ENCODE measurements at places on chromosomes 13 and 19.

DNA sequence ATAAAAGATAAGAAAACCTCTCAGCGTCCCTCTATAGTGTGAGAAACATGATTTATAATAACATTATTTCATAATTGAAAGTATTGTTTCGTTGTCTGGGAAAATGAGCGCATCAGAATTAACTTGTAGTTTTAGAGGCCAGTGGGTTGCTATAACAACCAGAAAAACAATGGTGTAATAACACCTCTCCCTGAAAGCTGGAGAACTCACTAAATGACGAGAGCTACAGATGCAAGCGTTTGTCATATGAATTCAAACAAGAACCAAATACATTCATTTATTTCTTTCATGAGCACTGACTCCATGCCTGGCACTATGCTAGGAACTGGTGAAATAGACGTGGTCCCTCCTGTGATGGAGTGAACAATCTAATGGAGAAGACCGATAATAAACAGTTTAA is 16.3 kb downstream of the KBTBD7 start:
- no peak for DNase-seq

- DNase-seq, result no peak
Measured at GRCh38 chr13:37923236-37923635, 53.7 kb upstream of the TRPC4 start.

DNA sequence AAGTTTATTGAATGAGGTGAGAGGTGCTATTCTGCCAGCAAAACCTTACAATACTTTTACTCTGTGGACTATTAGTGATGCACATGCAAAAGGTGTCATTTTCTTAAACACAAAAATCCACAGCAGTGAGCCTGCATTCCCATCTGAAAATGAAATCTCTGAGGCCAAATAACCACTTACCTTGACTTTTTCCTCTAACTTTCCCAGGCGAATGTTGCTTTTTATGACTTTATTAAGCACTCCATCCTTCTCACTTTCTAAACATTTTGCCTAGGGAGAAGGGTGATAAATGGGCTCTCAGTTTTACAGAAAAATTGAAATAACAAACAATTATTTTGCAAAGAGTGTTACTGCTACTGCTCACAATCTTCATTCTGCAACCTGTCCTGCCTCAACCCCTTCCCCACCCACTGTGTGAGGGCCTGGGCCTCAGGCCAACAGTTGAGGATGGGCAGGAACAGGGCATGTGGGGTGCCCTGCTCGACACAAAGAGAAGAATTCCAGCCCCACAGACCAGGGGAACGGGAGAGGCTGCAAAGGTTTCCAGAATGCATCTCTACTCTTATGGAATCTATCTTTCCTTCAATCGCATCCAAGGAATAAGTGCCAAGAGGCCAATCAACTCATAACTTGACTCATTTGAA is 18.1 kb upstream of the SLC7A9 start:
- no peak for DNase-seq

- DNase-seq, result no peak
Measured at GRCh38 chr13:78826936-78827335, 168.0 kb upstream of the OBI1 start.

GRCh38 chr19:37594982-37595382 is 306 bp downstream of the ZNF540 start:
- no peak for DNase-seq

DNA sequence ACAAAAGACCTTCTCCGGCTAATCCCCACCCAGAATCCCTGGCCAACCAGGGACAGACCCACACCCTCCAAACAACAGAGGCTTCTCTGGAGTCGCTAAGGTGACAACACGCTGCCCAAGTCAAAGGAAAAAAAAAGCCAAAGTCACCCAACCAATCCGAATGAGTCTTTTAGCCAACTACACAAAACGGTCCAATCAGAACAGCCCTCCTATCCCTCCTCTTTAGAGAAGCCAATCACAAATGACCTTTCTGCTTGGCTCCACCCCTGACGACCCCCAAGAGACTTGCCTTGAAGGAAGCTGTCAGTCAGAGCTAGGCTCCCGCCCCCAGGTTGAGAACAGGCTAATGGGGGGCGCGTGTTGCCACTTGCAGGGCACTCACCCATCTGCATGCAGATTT is 6.6 kb upstream of the FBXW9 start:
- no peak for DNase-seq

- DNase-seq, result no peak
Measured at GRCh38 chr13:27793507-27794367, 1.5 kb downstream of the GSX1 start.

- peak; percentile 1 for DNase-seq
Measured at GRCh38 chr19:36420961-36421748, 2.7 kb upstream of the ZFP82 start.

GRCh38 chr19:7779631-7780486 is 16.8 kb downstream of the CLEC4M start:
- no peak for DNase-seq

DNA sequence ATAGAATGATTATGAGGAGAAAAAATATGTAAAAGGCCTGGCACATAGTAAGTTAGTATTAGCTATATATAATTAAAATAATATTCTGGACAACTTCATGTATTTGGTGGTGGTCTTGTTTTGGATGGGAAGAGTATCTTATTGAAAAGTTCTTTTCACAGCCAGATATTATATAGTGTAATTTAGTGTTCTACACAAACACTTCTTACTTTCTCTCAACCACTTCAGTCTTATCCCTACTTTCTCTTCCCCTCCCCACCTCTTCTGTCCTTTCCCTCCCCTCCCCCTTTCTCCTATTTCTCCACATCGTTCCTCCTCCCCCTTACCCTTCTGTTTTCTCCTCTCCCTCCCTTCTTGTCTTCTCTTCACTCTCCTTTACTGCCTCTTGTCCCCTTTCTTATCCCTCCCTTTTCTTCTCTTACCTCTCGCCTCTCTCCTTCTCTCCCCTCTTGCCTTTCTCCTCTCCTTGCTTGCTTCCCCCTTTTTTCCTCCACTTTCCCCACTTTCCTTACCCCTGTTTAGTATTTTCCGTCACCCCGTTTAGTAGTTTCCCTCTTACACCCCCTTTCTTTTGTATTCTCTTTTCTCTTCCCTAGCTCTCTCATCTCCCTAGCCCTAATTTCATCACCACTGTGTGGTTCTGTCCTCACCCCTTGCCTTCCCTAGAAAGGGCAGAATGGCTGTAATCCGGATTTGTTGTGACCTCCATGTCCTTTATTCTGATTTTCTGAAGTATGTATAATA is 107.2 kb upstream of the MLNR start:
- DNase-seq, result no peak

- no peak for DNase-seq
Measured at GRCh38 chr19:47798904-47799266, 5.5 kb downstream of the TPRX1 start.

DNA sequence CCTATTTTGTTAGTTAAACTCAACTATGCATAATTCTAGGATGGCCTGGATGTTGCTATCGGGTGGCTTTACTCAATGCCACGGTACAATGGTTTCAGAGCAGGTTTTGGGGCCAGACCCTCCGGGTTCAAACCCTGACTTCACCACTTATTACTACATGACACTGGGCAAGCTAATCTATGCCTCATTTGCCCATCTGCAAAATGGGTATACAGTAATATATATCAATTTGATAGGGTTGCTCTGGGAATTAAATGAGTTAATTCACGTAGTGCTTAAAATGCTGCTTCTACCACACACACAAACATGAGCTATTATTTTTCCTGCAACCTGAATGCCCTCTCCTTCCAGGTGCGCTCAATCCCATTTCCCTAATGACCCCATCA is 839 bp downstream of the ESD start:
- DNase-seq, result no peak

DNA sequence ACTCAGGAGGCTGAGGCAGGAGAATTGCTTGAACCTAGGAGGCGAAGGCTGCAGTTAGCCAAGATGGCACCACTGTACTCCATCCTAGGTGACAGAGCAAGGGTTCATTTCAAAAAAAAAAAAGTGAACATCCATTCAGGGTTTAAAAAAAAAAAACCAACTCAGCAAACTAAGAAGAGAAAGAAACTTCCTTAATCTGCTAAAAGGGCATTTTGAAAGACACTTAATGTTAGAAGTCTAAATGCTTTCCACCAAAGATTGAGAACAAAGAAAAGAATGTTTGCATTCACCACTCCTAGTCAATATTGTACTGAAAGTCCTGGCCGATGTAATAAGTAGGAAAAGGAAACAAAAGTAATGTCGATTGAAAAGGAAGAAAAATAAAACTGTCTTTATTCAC is 7.1 kb upstream of the PSMC4 start:
- DNase-seq, result no peak

- no peak for DNase-seq
Measured at GRCh38 chr13:86474971-86475370, 675.8 kb upstream of the SLITRK6 start.

DNA sequence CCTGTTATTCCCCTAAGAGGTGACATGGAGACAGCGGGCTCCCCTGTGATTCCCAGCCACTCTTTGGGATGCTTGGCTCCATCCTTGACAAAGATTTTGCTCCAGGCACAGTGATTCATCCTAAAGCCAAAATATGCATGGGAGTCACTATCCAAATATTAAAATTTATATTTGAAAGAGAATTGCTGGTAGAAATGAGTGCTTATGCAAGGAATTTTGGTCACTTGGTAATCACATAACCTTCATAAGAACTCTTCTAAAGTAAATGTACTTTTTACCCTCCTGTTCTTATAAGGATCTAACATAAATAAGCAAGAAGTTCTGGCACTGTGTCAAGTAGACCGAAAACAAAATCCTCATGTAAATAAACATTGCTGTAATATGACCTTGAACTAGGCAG is 385.8 kb downstream of the ITGBL1 start:
- DNase-seq, result no peak

GRCh38 chr19:41876847-41877832 is at the start of gene CD79A:
Gene CD79A, plus strand, starts transcription at chr19:41877279. Its CDS starts 26 bp downstream, at chr19:41877305.
- no peak for DNase-seq

DNA sequence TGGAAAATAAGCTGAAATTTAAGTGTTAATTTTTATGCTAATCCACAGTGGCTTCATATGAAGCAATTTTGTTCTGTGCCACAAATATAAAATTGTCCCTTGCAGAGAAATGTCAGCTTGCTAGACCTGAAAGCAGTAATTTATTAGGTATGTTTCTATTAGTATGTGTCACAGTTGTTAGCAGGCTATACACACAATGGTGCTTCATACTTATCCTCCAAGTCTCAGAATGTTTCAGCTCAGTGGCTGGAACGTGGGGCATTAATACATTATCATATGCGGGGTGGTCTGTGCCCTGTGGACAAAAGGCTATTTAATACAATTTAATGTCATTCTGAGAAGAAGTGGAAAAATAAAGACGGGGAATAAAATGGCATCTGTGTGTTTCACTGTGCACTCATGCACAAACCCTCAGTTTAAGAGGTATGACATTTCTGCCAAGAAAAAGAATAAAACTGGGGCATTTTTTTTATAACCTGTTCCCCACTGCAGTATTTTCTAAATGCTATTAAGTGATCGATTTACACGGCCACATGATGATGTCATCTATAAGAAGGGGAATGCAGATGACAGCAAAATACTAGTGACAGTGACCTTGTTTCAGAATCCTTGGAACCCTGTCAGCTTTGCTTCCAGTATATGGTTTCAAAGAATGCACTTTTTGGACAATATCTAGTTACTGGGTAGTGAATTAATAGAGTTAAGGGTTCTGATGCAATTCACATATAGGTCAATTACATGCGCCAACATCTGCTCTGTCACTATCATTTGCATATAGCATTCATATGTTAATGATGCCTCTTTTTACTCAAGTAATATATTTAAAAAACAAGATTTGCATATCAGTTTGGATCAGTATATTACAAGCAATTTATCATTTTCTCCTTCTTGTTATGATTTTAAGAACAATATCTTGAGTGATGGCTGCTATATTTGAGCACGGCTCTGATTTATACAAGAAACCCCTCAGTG is 21.2 kb upstream of the ZNF536 start:
- no peak for DNase-seq

GRCh38 chr19:55689411-55690108 is 14.5 kb downstream of the EPN1 start:
- DNase-seq, result no peak

DNA sequence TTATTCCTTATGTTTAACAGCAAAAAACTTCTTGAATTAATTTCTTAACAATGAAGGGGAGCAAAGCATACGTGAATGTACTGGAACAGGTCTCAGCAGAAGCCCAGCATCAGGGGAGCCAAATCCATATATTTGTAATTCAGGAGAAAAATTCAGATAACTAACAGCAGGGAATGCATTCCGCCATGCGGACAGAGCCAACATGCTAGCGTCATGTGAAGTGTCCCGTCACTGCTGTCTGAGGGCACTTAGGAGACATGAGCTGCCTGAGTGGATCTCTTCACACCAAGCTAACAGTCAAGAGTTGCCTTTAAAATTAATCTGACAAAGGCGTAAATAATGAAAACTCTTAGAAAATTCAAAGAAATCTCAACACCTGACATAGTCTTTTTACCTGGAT is 6.4 kb downstream of the AMER2 start:
- no peak for DNase-seq

DNA sequence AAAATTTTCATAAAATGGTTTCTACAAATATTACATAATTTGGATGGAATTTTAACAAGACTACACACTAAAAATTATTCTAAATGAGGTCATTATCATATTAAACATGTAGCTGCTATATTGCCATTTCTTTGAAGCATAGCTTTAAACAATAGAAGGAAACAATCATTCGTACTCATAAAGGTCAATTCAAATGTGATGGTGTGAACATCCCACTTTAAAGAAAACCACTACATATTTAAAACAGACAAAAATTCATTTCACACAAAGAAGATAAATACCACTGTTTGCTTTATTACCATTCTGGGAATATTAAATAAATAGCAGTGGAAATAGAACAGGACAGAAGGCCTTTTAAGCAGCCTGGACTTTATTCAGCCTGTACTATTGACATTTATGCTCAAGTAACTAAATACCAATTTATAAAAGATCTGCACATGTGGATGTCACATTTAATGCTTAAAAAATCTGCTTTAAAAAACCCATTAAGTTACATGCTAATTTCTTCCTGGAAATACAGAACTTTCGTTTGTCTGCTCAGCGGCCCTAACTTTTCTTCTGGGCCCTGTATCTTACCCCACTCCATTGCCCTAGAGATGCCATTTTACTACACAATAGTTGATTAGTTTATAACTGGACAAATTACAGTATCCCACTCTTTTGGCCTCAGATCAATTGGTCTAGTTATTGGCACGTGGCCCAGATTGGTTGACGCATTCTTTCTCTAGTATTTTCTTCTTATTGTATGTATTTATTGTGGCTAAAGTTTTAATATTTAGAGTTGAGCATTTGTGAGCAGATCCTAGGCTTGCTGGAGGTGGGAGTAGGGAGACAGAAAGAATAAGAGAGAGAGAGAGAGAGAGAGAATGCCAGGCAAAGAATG is 215.1 kb upstream of the SPRY2 start:
- DNase-seq, result no peak

- peak; percentile 93 for DNase-seq
Measured at GRCh38 chr19:46975925-46976782, 43.5 kb upstream of the NPAS1 start.

Data from foreskin melanocyte (primary cell).